ENCODE measurements at places on chromosomes 13 and 19.
A peak's percentile ranks its signal among the peaks of the same experiment; 100 is the strongest.

GRCh38 chr19:21765151-21765550 lies 2.2 kb downstream of the ZNF100 start:
- no peak for DNase-seq

DNA sequence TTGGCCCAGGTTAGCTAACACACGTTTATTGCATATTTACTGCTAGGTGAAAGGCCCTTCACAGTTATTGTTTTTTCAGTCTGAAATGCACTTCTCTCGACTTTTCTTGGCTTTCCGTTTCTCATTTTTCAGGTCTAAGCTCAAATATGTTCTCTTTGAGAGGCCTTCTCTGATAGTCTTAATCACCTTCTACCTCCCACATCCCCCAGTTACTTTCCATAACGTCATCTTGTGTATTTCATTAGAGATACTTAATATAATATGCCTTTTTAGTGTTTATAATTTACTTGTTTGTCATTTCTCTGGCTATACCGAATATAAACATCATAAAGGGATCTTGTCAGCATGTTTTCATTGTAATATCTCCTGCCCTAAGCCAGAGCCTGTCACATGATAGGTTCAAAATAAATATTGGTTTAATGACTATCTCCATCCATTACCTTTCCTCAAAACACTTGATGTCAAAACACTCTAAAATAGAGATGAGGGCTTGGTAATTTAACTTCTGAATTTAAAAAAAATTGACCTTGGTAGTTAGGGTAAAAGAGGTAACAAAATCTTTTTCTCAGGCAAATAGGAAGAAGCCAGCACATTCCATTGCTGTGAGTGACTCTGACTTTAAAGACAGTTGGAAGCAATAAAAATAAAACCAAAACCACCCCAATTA lies 168.6 kb upstream of the RFC3 start:
- peak; percentile 59 for DNase-seq

- no peak for DNase-seq
Observed at GRCh38 chr13:77290342-77290741, 36.6 kb downstream of the MYCBP2 start.

- no peak for DNase-seq
Observed at GRCh38 chr13:30763786-30764413, 28.6 kb downstream of the ALOX5AP start.

All from NCI-H510A treated with DMSO at 0.1 percent for 48 hours (cell line).